ENCODE measurements at places on chromosomes 3 and 15.

- no peak for DNase-seq
Observed at GRCh38 chr3:120349855-120350125, 636 bp upstream of the LRRC58 start.

- DNase-seq: no peak
Observed at GRCh38 chr15:62726461-62726860, 316.1 kb upstream of the TPM1 start.

DNA sequence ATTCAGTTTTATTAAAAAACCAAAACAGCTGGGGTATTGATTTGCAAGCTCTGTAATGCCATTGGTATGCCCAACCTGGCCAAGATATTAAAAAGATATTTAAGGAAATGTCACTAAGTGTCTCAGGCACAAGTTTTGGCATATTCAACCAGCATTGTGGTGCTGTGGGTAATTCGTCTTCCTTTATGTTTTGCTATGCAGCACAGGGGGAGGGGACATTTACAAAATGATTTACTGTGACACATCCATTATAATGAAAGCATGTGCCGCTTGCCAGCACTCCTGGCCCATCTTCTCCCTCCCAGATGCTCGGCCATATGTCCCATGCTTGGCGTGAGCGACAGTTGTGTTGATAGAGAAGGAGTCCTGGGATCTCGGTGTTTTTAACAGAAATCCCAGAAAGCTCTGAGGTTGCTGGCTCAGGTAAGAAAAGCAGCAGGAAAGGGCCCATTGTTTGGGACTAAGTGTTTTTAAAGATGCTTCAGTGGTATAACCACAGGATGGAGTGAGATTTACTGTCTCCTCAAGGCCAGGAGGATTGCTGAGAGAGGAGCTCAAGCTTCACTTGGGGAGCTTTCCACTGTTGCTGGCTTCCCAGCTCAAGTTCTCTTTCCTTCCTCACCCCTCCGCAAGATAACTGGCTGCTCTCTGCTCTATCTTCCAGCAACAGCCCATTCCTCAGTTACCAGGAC lies 158.2 kb upstream of the TSC22D2 start:
- DNase-seq: no peak

DNA sequence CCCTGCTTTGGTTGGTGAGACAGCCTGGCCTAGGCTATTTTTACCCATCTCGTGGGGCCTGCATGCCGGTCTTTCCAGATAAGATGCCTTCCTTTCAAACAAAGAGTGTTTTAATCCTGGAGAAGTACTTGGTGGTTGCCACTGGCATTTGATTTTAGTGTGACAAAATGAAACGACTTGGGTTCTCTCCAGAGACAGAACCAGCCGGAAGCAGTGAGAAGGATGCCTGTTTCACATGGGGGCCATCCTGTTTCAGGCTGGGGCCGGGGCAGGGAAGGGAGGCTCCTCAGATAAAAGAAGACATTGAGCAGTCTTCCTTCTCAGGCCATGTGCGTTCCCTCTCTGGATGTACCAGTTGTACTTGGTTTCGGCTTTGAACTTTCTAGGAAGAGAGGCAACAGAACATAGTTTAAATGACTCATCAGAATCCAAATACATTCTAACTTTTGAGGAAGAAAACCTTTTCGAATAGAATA lies 74.9 kb downstream of the TOP2B start:
- no peak for DNase-seq

DNA sequence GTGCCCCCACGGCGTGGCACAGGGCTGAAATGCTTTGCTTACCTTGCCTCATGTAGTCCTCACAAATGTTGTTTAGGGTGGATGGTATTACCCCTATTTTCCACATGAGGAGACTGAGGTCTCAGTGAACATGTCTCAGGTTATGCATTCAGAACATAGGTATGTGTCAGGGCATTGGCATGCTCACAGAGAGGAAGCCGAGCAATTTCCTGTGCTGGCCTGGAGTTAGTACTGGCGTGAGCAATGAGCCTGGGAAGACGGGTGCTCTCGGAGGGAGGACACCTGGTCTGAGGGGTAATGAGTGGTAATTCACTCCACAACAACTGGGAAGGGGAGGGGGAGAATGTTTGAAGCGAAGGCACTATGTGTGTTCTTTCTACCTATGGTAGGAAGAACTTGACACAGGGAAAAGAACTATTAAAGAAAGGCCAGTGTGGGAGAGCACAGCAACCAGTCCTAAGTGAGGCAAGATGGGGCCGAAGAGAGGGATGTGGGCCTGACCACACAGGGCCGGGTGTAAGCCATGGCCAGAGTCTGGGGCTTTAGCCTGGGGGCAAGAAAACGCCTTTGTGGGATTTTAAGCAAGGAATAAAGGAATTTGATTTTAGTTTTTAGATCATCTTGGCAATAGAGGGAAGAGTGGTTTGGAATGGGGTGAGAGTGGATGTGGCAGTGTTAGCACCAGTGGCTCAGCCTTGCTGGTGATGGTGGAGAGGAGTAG lies 4.9 kb upstream of the FAM131A start:
- no peak for DNase-seq

GRCh38 chr3:40805456-40805855 lies 280.7 kb downstream of the ZNF621 start:
- no peak for DNase-seq

DNA sequence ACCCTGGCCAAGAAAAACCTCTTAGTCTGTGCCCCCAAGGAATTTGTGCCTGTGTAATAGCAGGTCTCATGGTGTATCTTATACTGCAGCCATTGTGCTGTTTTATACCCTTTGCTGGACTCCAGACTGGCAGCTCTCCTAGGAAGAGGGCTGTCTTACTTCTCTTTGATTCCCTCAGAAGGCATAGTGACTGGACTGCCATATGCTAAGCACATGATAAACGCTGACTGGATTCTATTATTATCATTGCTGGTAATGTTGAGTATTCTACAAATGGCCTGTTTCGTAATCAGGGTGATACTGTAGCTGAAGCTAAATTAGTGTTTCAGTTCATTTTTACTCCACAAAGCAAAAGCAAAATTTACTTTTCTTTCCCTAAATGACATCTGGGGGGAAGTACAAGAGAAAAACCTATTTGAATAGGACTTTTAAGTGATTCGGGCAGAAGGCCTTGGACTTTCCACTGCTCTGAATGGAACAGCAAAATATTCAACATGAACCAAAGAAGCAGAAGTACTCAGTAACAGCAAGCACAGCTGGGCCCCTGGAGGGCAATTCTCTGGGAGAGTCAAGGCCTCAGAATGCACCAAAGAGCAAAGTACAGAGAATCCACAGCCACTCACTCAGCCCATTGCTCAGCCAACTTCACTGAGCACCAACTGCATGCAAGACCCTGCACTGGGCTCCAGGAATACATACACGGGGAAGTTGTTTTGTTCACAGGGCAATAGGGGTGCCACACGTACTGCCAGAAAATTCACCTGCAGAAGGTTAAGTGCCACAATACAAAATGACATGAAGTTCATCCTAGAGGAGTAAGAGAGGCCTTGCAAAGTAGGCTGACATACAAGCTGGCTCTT lies 7.9 kb upstream of the BCL2A1 start:
- no peak for DNase-seq

DNA sequence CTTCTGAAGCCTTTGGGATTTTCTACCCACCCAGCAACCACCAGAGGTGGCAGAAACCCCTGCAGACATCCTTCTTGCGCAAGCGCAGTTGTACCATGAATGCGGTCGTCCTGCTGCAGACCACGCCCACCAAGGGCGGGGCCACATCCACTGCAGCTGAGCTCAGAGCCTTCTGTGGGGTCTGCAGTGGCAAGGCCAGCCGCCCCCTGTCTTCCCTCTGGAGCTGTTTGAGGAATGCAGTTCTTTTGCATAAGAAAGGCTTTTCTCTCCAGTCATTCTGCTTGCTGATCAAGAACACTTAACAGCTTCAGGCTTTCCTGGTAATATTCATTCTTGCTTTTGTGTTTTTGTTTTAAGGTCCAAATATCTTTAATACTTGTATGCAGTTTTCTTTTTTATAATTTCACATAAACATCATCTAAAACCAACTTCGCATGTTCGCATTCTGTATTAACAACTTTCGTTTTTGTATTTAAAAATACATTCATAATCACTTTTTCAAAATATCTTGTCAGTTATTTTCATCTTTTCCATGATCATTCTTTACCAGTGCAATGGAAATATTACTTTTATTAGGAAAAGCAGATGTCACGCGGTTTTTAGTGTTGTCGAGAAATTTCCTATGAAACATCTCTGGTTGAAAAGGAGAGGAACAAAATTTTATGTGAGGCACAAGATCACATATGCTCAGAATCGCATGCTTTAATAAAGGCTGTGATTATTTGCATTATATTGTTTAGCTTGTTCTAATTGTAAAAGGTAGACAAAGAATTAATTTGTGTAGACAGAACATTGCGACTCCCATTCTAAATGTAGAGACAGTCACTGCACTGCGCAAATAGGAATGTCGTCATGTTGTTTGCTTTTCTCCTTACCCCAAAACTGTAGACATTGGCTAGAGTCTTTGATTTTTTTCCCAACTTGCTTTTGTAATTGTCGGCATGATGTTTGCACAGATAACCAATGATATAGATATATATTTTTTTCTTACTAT lies 98.1 kb upstream of the SNRPN start:
- no peak for DNase-seq

DNA sequence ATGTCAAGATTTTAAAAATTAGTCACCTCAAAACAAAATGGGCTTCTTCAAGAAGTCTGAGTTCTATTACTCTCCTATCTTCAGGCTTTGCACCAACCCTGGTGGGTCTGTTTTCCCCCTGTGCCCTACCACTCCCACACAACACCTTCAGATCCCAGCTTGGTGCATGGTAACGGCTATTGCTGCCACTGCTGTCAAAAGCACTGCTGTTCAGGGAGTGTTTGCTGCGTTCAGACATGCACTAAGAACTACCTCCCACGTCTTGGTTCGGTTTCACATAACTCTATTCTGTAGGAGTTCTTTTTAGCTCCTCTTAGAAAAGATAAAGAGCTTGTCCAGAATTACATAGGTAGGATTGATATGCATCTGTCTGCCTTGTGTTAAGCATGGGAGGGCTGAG lies 799.2 kb downstream of the NR2F2 start:
- DNase-seq: no peak

DNA sequence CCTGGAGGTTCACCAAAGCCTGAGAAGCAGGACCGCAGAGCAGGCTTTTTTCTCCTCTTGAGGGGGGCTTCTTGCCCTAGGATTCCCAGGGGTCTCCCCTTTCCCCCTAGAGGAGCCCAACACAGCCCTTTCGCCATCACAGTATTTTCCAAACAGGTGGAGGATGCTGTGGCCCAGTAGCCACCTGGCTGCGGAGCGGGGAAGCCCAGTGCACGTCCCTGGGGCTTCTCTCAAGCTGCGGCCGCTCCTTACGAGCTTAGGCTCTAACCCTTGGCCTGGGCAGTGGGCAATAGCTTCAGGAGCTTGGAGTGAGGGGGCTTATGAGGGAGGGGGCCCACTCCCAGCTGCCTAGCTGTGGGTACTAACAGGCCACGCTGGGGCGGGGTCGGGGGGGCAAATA lies 11.6 kb upstream of the DLL4 start:
- no peak for DNase-seq

- DNase-seq: no peak
Observed at GRCh38 chr3:73364517-73364916, 260.2 kb downstream of the PDZRN3 start.

DNA sequence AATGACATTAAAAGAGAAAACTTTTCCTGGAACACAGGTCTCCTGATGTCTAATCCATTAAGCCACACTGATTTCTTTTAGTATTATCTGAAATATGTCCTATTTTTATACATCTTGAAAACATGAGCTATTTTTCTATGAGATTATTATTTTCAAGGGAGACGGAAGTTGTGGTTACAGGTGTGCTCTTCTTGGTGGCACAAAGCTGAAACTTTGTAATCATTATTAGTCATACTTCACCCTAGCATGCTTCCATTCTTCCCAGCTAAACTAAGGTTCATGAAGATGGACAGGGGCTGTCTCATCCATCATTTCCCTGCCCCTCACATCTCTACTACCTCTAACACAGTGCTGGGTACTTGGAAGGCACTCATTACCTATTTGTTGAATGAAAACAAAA lies 85.6 kb upstream of the POU1F1 start:
- no peak for DNase-seq
